ENCODE measurements at places on chromosomes 3 and 15.

DNA sequence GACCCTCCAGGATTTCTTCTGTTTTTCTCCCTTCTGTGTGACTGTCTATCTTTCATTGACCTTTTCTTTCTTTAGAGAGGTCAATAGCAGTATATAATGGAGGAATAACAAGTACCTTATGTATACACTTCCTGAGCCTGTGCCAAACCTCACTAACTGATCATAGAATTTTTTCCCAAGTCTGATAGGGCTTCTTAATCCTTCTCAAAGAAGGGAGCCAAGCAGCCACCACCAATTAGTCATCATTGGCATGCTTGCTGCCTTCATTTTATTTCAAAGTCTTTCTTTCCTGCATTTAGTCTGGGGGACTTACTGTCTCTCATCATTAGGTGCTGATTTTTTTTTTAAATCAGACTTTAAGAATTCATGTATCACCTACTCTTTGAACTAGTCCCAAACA lies 327.0 kb downstream of the FEZF2 start:
- no peak for DNase-seq

DNA sequence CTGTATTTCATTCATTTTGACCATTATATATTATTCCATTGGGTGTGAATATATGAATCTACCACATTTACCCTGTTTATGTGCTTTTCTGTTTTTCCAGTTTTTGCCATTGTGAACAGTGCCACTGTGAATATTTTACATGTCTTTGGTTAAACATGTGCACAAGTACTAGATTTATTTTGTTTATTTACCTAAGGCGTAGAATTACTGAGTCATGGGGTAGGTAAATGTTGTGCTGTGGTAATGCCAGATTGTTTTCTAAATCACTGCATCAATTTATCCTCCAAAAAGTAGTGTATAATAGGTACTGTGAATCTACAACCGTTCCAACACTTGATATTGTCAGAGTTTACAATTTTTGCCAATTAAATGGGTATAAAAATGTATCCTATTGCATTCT lies 362.1 kb upstream of the AGTR1 start:
- no peak for DNase-seq

DNA sequence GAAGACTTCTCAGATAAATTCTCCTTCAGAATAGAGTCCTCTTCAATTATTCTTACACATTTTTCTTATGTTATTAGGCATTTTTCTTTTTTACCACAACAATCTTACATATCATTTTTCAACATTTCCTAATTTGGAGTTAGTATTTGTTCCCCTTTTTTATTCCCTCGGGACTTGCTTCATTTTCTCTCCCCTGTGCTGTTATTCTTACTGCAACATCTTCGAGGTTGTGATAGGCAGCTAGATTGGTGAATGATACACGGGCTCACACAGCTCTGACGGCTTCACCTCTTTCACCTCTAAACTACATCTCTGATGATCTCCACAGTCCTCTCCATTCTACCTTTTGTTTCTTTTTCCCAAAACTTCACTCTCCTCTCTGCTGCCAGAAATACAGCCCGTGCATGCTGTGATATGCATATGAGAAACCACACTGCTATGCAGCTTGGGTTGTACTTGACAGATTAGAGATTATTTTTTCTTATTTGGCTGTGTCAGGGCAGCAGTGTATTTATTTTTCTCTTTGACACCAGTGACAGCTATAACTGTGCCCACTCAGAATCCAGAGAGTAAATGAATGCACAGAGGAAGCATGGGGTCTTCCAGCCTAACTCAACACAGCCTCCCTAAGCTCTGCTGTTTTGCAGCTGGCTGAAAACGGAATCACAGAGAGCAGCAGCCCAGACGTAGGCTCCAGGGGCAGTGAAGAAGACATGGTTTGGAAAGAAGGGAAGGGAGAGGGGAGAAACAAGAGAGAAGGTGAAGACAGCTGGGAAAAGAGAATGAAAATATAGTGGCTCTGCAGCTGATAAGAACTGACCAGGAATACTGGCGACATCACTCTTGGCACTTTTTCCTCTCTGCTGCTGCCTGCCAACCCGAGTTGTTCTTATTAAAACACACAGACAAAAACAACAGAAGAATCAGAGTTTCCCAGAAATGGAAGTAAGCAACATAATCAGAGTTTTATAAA lies 61.8 kb downstream of the SLC9A9 start:
- DNase-seq, result no peak

- DNase-seq, result no peak
Measured at GRCh38 chr3:42371776-42372175, 38.6 kb downstream of the LYZL4 start.

DNA sequence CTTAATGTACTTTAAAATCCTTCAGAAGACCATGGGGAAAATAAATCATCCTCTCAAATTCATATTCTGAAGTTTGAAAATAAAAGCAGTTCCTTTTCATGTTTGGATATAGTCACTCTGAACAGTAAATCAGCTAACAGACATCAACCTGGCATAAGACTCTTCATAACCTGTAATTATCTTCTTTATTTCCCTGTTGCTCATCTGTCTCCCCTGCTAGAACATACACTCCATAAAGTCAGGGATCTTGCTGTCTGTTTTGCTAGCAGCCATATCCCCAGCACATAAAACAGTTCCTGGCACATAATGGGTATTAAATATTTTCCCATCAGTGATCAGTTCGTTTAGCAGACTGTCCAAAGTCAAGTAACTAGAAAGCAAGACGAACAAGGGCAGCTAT lies 11.2 kb downstream of the VGLL4 start:
- no peak for DNase-seq

GRCh38 chr3:154384479-154384878 lies 45.5 kb downstream of the GPR149 start:
- DNase-seq, result no peak

DNA sequence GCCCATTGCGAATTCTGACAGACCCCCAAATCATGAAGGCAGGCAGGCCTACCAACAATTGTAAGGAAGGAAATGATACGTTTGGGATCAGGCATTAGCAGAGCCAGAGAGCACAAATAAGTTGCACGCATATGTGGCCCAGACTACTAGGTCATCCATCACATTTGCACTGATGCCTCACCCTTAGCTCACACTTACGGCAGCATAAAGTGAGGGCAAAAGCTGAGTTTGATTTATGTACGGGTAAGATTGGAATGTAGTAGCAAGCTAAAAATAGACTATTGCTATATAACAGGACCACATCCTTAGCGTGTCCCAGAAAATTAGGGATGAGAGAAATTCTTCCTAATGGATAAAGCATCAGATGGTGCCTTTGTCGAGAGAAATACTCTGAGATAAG lies 58.6 kb downstream of the QTRT2 start:
- DNase-seq, result no peak

GRCh38 chr15:33494306-33494705 lies 183.5 kb downstream of the RYR3 start:
- no peak for DNase-seq

GRCh38 chr3:24582431-24583403 lies 88.1 kb upstream of the THRB start:
- DNase-seq, result no peak

DNA sequence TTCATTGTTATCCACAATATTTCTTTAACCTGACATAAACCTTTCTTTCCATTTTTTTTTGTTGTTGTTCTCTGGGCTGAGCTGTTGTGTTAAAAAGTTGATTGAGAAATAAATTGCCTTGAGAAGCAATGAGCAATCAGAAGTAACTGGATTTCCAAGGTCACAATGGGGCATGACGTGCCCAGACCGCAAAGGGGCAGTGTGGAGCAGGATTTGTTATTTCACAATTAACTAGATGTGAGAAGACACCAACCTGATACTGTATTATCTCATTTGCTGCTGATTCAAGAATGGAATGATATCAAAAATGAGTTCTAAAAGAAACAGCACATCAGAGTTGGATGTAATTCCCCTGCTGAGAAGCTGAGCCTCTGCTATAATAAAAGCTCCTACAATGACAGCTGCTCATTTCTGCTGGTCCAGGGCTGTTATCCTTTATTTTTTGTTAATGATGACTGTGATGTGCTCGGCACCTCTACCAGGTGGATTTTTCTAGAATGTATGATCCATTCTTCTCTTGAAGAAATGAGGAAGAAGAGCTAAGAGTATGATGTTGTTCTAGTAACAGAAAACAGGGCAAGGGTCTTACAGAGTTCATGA lies 28.1 kb downstream of the CPNE4 start:
- no peak for DNase-seq

GRCh38 chr15:42695527-42696071 lies 41.3 kb downstream of the CDAN1 start:
- DNase-seq, result no peak

DNA sequence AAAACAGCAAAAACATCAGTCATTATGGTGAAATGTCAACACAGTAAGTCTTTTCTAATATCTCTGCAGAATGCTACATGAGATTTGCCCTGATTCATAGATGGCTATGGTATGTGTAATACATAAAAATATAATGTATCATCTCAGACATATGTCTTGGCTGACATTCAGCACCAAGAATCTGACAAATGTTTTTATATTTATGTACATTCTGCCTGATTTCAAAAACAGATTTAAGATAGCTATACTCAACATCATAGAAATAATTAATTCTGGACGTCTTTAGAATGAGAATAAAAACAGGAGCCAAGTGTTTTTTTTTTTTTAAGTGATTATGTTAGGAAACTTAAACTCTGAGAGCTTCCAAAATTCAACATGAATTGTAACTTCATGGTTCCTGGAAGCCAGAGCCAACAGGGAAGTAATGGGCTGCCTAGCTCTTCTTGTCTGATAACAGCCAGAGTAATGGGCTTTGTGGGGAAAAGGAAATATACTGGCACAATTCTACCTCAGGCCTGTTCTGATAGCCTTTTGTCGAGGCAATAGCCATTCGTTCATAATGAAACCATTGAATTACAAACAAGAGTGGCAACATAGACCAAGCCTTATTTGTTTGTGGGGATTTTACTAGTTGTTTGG lies 184.4 kb downstream of the VGLL4 start:
- no peak for DNase-seq

- no peak for DNase-seq
Measured at GRCh38 chr15:22265056-22265945, 185.0 kb downstream of the OR4M2 start.

DNA sequence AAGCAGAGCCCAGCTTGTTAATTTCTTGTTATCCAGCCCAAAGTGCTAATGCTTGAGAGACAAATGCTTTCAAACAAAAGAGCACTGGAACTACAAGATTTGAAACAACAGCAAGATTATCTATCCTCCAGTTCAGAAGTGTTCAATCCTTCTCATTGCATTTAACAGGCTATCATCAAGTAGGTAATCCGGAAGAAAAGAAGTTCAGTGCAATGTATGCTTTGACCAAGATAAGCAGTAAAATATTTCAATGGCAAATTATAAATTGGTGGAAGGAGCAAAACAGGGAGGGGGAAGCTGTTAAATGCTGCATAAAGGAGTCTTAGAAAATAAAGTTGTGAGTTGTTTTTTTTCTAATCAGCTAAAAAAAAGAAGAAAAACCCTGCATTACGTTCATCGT lies 8.8 kb downstream of the LRIG1 start:
- DNase-seq, result no peak

GRCh38 chr3:181410870-181411269 lies 300.9 kb upstream of the SOX2 start:
- no peak for DNase-seq

DNA sequence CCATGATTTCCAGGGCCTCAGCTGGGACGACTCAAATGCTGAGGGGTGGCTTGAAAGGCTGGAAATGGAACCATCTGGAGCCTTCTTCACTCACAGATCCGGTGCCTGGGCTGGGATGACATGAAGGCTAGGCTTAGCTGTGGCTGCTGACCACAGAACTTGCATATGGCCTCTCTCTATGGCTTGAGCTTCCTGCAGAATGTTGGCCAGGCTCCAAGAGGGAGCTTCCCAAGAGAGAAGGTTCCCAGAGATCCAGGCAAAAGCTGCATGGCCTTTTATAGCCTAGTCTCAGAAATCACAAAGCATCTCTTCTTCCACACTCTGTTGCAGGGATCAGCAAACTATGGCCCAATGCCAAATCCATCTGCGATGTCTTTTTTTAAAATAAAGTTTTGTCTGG lies 44.8 kb downstream of the GATM start:
- no peak for DNase-seq

DNA sequence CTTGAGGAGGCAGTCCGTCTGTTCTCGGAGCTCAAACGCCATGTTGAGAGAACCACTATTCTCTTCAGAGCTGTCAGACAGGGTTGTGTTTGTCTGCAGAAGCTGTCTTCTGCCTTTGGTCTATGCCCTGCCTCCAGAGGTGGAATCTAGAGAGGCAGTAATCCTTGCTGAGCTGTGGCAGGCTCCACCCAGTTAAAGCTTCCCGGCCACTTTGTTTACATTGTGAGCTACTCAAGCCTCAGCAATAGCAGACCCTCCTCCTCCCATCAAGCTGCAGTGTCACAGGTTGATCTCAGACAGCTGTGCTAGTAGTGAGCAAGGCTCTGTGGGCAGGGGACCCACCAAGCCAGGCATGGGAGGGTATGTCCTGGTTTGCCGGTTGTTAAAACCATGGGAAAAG lies 8.9 kb downstream of the OR5AC2 start:
- DNase-seq, result no peak

All from HuH-7.5 (cell line).